Heart right ventricle (tissue), 16 donors: ENCODE measurements at places on chromosomes 4 and X. TPM values are rescaled to one million over a fixed set of nuclear protein-coding genes. Genes with fewer than 3 reads are reported as not detected.

- no peak for DNase-seq
Observed at GRCh38 chr4:18953613-18954012, 932.1 kb upstream of the LCORL start.

- DNase-seq = no peak
Observed at GRCh38 chr4:111512081-111512783, 633.0 kb upstream of the FAM241A start.

- no peak for DNase-seq
Observed at GRCh38 chr4:172826861-172827260, 341.8 kb upstream of the GALNT7 start.

GRCh38 chr4:45078201-45078600 lies 351.8 kb upstream of the GNPDA2 start:
- no peak for DNase-seq

DNA sequence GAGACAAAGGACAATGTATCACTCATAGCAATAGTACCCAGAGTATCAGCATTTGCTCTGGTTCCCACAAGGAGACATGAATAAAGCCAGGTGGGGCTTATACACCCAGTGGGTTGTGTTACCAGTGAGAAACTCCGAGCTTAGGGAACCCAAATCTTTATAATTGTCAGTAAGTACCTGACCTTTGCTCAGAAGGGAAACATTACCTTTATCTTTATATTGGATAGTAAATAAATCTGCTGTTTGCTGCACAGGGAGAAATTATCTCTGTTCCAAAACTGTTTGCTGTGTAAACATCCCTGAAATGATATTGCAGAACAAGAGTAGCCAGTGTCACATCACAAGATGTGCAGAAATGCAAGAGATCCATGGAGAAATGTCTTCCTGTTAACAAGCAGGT lies 12.1 kb upstream of the SLAIN2 start:
- DNase-seq = no peak

DNA sequence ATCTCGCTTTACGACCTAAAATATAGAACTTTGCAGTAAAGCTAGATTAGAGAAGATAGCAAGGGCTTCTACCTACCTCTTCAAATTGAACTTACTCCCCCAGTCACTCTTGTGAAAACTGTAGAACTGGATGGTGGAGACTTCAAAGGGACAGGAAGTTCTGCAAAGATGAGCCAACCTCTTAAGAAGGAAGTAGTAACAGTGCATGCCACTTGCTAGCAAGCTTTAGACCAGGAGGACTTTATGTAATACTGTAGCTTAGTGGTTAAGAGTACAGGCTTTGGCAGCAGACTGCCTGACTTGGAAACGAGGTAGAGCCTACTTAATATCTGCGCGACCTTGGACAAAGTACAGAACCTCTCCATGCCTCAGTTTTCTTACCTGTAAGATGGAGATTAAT lies 27.5 kb upstream of the VBP1 start:
- DNase-seq = no peak

DNA sequence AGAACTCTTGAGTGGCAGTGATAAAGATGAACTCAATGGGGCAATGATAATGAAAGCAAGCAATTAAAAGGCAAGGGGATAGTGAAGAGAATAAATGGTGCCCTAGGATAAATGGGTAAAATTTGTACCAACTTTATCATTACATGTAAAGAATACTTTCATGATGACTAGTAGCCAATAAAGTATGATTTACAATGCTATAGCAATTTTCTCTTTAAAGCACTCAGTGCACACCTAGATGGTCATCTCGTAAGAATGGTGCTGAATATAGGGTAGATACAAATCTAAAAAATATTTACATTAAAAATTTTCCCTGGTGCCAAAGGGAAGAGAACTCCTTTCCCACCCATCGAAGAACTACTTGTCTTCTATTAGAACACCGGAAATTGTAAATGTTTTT lies 651.4 kb downstream of the STPG2 start:
- DNase-seq = no peak

DNA sequence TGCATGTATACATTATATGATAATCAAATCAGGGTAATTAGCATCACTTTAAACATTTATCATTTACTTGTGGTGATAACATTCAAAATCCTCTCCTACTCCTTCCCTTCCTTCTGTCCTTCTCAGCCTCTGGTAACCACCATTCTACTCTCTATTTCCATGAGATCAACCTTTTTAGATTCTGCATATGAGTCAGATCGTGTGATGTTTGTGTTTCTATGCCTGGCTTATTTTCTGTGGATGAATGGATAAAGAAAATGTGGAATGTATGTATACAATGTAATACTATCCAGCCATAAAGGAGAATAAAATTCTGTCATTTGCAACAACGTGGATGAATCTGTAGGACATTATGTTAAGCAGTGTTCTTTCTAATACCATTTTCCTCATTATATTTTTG lies 123.9 kb downstream of the NAA11 start:
- no peak for DNase-seq

DNA sequence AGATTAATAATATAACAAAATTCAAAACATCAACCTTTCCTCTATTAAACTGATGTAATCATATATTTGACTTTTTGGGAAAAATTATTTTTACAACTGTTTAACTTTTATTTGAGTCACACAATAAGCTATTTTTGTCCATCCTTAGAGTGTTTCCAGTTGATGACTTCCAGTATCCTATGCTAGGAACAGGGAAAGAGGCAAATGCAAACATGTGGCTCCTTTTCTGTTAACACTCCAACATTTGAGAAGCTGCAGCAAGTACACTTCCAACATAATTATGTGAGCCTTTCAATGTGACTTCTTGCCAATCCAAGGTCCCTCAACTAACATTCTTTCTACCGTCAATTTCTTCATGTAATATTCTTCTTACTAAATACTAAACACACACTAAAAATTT lies 117.7 kb downstream of the PPA2 start:
- DNase-seq = no peak

- DNase-seq = no peak
Observed at GRCh38 chrX:132986556-132986955, 28.1 kb upstream of the HS6ST2 start.

DNA sequence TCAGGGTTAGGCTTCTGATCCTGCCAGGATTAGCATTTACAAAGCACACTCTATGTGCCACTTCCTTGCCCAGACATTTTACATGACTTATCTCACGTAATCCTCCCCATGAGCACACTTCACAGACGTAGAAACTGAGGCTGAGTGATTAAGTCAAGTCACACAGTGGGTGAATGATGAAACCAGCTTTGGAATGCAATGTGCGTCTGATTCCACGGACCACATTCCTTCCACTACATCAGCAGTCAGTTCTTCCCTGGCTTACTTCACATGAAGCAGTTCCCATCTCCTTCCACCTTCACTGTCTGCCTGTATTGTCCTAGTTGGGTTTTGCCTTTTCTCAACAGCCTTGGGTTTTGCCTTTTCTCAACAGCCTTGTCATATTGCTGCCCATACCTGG lies 134.3 kb upstream of the PPARGC1A start:
- DNase-seq = no peak

DNA sequence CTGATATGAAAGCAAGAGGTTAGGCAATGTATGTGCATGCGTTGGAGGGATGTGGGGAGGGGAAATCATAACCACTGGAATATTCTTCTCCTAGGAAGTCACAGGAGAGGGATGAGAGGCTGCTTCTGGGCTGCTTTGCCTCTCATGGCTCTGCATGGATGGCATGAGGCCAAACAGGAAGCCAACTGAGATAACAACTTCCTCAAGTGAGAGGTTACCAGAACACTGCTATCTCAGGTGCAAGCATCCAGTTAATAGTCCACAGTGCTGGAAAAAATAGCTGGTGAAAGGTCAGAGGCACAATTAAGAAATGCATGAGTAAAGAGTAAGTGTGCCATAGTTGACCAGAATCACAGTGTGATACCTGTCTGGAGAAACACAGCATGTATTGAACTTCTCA lies 113.3 kb downstream of the ELOVL6 start:
- DNase-seq = peak; percentile 22

- DNase-seq = no peak
Observed at GRCh38 chrX:153848325-153848724, 18.0 kb upstream of the PDZD4 start.

- DNase-seq = no peak
Observed at GRCh38 chr4:174882317-174882992, 35.7 kb upstream of the ADAM29 start.

DNA sequence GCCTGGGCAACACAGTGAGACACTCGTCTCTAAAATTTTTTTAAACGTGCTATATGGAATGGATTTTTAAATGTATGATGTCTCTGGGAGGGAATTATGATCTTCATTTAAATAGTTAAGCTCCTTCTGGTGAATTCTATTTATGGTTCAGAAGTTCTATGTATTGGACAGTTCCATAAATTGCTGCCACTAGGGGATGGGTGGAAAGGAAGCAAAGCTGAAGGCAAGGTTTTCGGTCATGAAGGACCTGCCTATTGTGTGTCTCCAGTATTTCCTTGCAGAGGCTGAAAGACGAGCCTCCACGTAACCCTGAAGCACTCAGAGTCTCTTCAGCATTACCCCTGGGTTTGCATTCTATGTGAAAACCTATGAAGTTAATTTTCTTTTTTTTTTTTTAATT lies 451.5 kb upstream of the FAT1 start:
- no peak for DNase-seq

GRCh38 chrX:150547375-150548115 lies 20.9 kb upstream of the MTM1 start:
- DNase-seq = peak; percentile 57

DNA sequence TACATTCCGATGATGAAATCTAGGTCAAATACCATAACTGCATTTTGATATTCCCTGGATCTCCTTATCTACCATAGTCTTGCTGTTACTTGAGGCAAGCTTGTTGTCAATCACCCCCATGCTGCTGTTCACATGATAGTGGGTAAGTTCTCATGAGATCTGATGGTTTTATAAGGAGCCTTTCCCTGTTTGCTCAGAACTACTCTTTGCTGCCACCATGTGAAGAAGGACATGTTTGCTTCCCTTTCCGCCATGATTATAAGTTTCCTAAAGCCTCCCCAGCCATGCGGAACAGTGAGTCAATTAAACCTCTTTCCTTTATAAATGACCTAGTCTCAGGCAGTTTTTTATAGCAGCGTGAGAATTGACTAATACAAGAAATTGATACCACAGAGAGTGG lies 432.0 kb downstream of the GLUD2 start:
- no peak for DNase-seq

DNA sequence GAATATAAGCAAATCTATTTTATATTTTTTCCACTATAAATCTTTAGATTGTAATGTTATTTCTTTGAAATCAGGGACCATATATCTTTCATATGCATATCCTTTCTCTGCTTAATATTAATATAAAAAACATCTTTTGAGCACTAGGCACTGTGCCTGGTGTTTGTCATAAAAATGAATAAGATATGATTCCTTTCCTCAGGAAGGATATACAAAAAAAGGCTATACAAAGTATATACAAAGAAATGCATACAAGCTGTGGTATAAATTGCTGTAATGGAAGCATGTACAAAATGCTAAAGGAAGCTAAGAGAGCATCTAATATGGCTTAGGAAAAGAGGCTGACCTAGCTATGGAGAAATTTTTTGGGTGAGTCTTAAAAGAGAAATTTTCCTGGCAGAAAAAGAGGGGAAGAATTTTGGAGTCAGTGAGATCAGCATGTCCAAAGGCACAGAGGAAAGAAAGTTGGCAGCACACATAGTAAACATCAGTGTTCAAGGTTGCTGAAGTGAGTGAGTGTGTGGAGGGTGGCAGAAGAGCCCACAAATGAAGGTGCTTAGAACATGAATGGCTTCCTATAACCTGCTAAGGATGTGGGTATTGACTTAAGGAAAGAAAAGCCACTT lies 500.0 kb downstream of the SPRY1 start:
- DNase-seq = no peak

- DNase-seq = no peak
Observed at GRCh38 chr4:112058433-112058832, 86.8 kb upstream of the FAM241A start.

GRCh38 chr4:107999932-108000539 lies 10.3 kb downstream of the HADH start:
- no peak for DNase-seq

DNA sequence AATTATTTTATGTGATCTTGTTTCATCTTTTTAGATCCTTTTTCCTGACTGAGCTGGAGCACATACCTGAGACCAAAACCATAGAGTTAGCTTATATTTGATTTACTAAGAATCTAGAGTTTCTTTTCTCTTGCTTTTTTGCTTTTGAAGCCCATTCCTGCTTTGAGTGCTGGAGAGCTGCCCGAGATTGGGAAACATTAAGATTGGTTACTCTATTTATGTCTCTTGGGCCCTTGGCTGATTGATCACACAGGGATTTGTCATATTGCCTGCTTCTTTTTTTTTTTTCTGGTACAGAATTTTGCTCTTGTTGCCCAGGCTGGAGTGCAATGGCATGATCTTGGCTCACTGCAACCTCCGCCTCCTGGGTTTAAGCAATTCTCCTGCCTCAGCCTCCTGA lies 73.9 kb downstream of the REPS2 start:
- no peak for DNase-seq

DNA sequence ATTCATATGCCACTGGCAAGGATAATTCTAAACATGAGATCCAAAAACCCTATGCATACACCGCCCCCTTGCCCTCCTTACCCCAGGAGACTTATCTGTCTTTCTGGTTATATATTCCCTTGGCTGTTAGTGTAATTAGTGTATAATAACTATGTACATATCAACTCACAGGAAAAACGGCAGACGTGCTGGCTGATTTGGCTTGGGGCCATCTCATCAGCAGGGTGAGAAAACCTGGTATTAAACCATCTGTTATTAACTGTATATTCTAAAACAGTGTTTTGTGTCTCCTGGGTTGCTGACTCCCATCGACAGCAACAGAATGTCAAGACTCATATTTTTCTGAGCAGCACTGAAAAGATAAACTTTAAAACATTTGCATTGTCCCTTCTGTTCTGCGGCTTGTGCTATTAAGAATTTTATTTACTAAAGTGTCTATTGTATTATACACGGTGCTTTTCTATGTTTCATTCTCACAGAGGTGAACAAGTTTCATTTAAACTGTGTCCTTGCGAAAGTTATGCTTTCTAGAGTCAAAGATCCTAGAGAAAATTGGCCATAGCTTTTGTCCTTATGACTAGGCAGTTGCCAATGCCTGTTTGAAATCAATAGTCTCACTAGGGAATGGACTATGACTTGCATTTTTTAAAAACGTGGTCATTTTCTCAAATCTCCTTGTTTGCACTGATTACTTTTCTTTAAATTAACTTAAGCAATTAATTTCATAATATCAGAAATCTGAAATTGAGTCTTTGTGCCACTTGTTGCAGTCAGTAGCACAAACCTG lies 211.5 kb upstream of the MID1 start:
- no peak for DNase-seq

GRCh38 chr4:74244049-74244448 lies 64.2 kb upstream of the EPGN start:
- no peak for DNase-seq

Gene KCNE5
- 0.22 TPM for total RNA-seq

Gene IL21
- not detected for total RNA-seq

Gene NIPAL1
- total RNA-seq = 0.98 TPM

Gene GK
- total RNA-seq = 5.7 TPM

Gene ZNF157
- not detected for total RNA-seq

Gene XPNPEP2
- total RNA-seq = 0.18 TPM

Gene STARD8
- total RNA-seq = 8.3 TPM

Gene GNRHR
- total RNA-seq = not detected

Gene GDPD2
- not detected for total RNA-seq

Gene RTL3
- 0.10 TPM for total RNA-seq

Gene OPRPN
- total RNA-seq = not detected

Gene DOK7
- 37.3 TPM for total RNA-seq

Gene CPZ
- not detected for total RNA-seq

Gene CBR4
- 14.0 TPM for total RNA-seq

Gene P2RY4
- total RNA-seq = not detected

Gene NAA15
- total RNA-seq = 37.6 TPM
